ENCODE measurements at places on chromosomes 12 and 14. TPM values are rescaled to one million over a fixed set of nuclear protein-coding genes. Genes with fewer than 3 reads are reported as not detected.
A peak's percentile ranks its signal among the peaks of the same experiment; 100 is the strongest.

DNA sequence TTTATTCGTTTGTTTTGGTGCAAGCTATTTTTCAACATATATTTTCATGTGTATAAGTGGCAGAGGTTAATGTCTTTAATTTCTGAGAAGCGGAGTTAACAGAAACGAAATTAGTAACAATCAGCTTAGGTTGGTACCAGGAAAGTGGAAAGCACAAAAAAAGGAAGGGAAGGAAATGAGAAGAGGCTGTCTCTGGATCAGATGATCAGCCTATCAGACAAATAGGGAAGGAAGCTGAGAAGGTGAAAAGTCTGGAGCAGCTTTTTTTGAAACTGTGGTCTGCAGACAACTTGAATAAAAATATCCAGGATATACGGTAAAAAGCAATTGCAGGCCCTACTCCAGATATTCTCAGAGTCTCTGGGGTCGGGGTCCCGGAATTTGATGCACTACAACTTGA lies 265.0 kb downstream of the SSPN start:
- no peaks in the 10 kb centered on the region for H3K36me3 ChIP-seq
- no peak overlapping the region for H3K27ac ChIP-seq
- no peaks in the 10 kb centered on the region for H3K4me1 ChIP-seq
- no peaks in the 10 kb centered on the region for H3K27me3 ChIP-seq

DNA sequence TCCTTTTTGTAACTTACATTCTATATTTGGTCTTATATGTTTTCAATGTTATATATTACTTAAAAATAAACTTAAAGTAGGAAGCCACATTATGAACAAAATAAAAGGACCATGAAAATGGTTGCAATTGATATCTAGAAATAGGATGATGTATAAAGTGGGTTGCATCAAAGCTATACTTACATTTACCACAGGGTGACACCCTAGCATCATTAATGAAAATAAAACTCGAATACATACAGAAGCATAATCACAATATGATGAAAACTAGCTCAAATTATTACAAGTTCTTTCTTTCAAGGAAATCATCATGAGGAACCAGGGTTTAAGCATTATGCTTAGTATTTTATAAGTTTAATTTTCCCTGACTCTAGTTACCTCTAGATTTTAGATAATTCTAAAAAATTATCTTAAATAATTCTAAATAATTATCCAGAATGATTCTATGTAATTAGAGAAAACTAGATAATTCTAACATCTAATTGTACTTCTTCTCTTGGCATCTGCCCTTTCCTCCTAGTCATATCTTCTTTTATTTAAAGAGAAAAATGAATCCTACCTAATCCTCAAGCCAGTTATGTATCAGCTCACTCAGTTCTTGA lies 31.2 kb downstream of the TAS2R7 start:
- DNase-seq = no peak
- no peaks in the 10 kb centered on the region for H3K27me3 ChIP-seq
- no peak overlapping the region for H3K27ac ChIP-seq
- H3K36me3 ChIP-seq = no peaks in the 10 kb centered on the region

GRCh38 chr12:119225454-119225853 lies 46.7 kb downstream of the HSPB8 start:
- no peaks in the 10 kb centered on the region for H3K4me1 ChIP-seq
- H3K36me3 ChIP-seq = no peaks in the 10 kb centered on the region
- H3K27ac ChIP-seq = no peak overlapping the region

DNA sequence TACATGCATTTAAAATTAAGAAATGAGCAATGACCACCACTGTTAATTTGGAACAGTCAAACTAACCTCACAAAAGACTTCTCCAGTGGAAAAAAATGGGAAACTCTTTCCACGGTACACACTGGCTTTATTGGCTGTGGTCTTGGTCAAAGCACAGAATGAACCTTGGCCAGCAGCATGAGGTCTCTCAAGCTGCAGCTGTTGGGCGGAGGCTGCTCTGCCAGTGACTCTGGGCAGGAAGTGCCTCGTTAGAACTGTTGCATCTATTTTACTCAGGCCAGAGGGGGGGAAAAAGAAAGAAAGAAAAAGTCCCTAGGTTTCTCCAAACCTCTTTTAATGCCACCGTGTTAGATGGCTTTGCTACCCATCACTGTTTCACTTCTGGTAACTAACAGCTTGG lies 279.8 kb upstream of the DIO2 start:
- no peaks in the 10 kb centered on the region for H3K36me3 ChIP-seq
- DNase-seq = no peak
- H3K4me1 ChIP-seq = no peaks in the 10 kb centered on the region
- H3K4me3 ChIP-seq = no peak overlapping the region
- H3K27me3 ChIP-seq = no peaks in the 10 kb centered on the region
- no peak overlapping the region for H3K27ac ChIP-seq

DNA sequence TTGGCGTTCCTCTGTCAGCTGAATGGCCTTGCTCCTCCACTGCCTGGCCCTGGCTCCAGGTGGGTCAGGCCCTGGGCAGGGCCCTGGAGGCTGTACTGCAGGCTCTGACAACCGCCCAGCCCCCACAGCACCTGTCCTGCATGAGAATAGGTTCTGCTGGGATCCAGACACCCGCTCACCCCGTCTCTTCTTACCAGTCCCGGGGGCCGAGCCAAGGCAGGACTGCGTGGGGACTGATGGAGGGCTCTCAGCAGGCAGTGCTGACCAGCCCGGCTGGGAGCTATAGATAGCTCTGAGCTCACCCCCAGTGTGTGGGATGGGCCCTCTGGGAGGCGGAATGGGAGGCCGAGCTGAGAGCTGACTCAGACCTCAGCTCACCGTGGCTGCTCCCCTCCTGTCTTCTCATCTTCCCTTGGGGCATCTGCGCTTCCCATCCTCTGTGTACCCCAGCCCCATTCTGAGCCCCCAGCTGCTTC lies 39.6 kb downstream of the TEAD4 start:
- H3K4me1 ChIP-seq = no peaks in the 10 kb centered on the region
- DNase-seq = no peak
- H3K4me3 ChIP-seq = no peak overlapping the region
- no peaks in the 10 kb centered on the region for H3K27me3 ChIP-seq
- no peak overlapping the region for H3K27ac ChIP-seq

Gene SCFD1
- total RNA-seq = 64.6 TPM

DNA sequence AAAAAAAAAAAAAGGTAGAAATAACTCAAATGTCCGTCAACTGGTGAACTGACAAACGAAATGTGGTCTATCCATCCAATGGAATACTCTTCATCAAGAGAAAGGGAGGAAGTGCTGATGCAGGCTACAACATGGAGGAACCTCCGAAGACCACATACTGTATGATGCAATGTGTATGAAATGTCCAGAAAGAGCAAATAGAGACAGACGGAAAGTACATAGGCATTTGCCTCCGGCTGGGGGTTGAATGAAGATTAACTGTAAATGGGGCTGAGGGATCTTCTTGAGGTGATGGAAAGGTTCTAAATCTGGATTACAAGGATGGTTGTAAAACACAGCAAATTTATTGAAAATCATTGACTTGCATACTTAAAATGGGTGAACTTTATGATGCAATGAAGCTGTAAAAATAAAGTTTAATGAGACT lies 35.4 kb downstream of the DLK1 start:
- H3K27ac ChIP-seq = no peak overlapping the region
- no peak for DNase-seq
- no peaks in the 10 kb centered on the region for H3K27me3 ChIP-seq
- no peak overlapping the region for H3K4me3 ChIP-seq
- no peaks in the 10 kb centered on the region for H3K4me1 ChIP-seq

- H3K4me1 ChIP-seq = no peaks in the 10 kb centered on the region
- no peak overlapping the region for H3K4me3 ChIP-seq
- peaks cover 5% of the 10 kb centered on the region for H3K27me3 ChIP-seq
- DNase-seq = no peak
- no peaks in the 10 kb centered on the region for H3K36me3 ChIP-seq
- no peak overlapping the region for H3K27ac ChIP-seq
Observed at GRCh38 chr14:99753225-99754140, 39.7 kb upstream of the EML1 start.

Gene KRT83
- 0.59 TPM for total RNA-seq

Gene CMKLR1
- 30.2 TPM for total RNA-seq

Gene RHEBL1
- total RNA-seq = 0.59 TPM

GRCh38 chr12:98405805-98406366 lies 109.5 kb upstream of the TMPO start:
- H3K27ac ChIP-seq = no peak overlapping the region
- no peak for DNase-seq
- H3K27me3 ChIP-seq = no peaks in the 10 kb centered on the region
- no peaks in the 10 kb centered on the region for H3K4me1 ChIP-seq

DNA sequence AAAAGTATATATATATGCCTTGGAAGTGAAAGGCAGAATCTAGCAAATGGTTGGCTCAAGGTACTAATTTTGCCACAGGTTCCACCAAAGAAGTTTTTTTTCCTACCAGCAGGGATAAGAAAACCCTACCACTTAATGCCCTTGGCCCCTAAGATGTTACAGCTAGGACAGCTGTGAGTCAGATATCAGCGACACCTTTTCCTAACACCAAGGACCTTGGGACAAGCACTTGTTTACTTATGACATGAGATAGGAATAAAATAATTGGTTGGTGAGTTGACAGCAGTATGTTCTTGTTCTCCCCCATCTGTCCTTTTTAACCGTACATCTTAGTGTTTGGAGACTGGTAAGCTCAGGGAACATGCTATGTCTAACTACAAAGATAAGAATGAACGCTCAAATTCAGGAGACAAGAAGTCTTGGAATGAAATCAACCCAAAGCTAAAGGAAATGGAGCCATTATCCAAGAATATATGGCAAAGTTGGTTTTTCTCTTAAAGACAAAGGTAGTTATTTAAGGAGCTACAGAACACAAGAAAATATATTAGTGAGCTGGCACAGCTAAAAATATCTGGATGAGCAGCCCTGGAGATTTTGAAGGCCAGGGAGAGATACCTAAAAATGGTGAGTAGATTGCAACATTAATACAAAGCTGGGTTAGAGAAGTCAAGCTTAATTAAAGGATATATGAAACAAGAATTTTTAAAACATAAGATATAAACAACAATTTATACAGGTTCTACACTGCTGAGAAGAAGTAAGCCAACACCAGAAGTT lies 126.8 kb downstream of the TMTC1 start:
- DNase-seq = no peak
- H3K4me3 ChIP-seq = no peak overlapping the region
- H3K27ac ChIP-seq = no peak overlapping the region
- H3K36me3 ChIP-seq = no peaks in the 10 kb centered on the region

- no peak for DNase-seq
- H3K36me3 ChIP-seq = no peaks in the 10 kb centered on the region
- H3K4me1 ChIP-seq = no peaks in the 10 kb centered on the region
- no peaks in the 10 kb centered on the region for H3K27me3 ChIP-seq
Observed at GRCh38 chr12:132562489-132563021, 47.8 kb downstream of the LRCOL1 start.

GRCh38 chr14:63902375-63902976 lies 49.7 kb downstream of the SYNE2 start:
- H3K36me3 ChIP-seq = no peaks in the 10 kb centered on the region
- DNase-seq = no peak
- H3K4me1 ChIP-seq = no peaks in the 10 kb centered on the region
- no peak overlapping the region for H3K4me3 ChIP-seq
- no peaks in the 10 kb centered on the region for H3K27me3 ChIP-seq
- H3K27ac ChIP-seq = no peak overlapping the region

GRCh38 chr12:52270541-52271070 lies 3.8 kb upstream of the KRT86 start:
- DNase-seq = no peak
- H3K36me3 ChIP-seq = no peaks in the 10 kb centered on the region
- no peaks in the 10 kb centered on the region for H3K27me3 ChIP-seq
- H3K27ac ChIP-seq = no peak overlapping the region

DNA sequence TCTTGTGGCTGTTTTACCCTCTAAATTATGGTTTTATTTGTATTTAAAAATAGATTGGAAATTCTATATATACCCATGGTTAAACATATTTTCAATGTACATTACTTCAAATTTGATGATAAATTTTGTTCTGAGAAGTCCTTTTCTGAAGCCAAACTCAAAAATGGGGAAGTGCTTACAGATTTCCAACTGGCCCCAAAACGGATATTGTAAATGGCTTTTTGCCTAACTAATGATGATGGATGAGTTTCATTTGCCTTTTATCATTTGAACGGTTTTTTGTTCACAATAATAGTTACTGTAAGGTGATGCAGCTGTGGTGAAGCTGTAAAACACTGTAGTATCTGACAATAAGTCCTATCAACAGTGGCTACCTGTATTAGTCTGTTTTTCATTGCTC lies 136.9 kb downstream of the FUT8 start:
- no peaks in the 10 kb centered on the region for H3K27me3 ChIP-seq
- no peak for DNase-seq
- no peak overlapping the region for H3K4me3 ChIP-seq
- H3K27ac ChIP-seq = no peak overlapping the region

DNA sequence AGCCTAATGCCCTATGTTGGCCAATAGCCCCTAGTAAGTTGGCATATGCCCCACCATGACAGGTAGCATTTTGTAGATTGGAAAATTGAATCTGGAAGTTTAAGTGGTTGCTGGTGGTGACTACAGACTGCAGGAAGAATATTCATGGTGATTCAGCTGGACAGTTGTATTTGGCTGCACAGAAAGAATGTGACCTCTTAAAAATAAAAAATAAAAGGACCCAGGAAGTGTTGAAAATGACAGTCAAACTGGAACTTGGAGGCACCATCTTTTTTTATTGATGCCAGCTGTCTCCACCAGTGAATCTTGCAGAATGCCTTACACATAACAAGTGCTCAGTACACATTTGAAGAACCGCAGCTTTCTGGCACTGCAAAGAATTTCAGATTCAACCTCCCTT lies 73.9 kb downstream of the PRMT8 start:
- no peak overlapping the region for H3K27ac ChIP-seq
- DNase-seq = no peak
- H3K4me3 ChIP-seq = no peak overlapping the region
- H3K27me3 ChIP-seq = no peaks in the 10 kb centered on the region
- H3K36me3 ChIP-seq = no peaks in the 10 kb centered on the region
- H3K4me1 ChIP-seq = no peaks in the 10 kb centered on the region

GRCh38 chr12:26177283-26177682 lies 18.1 kb upstream of the SSPN start:
- no peak for DNase-seq
- H3K4me3 ChIP-seq = no peak overlapping the region
- no peaks in the 10 kb centered on the region for H3K36me3 ChIP-seq
- no peak overlapping the region for H3K27ac ChIP-seq
- no peaks in the 10 kb centered on the region for H3K4me1 ChIP-seq

- no peaks in the 10 kb centered on the region for H3K27me3 ChIP-seq
- peaks cover 63% of the 10 kb centered on the region for H3K4me1 ChIP-seq
- no peak for DNase-seq
- H3K4me3 ChIP-seq = no peak overlapping the region
- no peaks in the 10 kb centered on the region for H3K36me3 ChIP-seq
- H3K27ac ChIP-seq = peak overlapping the region; percentile 75
Observed at GRCh38 chr12:132495629-132496357, 5.8 kb downstream of the FBRSL1 start.

Gene SIX4
- total RNA-seq = 5.2 TPM

All from breast epithelium (tissue), 4 donors.